ELR (cell line): ENCODE measurements at places on chromosomes 7 and 10.
A peak's percentile ranks its signal among the peaks of the same experiment; 100 is the strongest.

GRCh38 chr7:138864667-138865066 lies 66.7 kb upstream of the ATP6V0A4 start:
- peak; percentile 86 for DNase-seq

DNA sequence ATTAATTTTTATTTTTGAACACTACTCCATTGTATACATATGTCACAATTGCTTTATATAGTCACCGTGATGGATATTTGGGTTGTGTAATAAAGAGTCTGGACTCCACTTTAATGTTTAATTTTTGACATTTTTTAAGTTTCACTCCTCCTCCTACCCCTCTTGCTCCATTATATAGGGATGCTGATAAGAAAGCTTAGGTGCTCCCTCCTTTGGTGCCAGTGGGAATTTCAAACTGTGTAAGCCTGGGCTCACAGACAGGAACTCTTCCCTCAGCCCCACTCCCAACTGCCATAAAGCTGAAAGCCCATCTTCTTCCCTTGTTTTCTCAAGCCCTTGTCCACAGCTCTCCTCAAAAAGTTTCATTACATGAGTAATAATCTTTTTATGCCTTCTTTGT lies 47.6 kb downstream of the TWIST1 start:
- peak; percentile 57 for DNase-seq

GRCh38 chr7:125526958-125527357 lies 597.3 kb upstream of the POT1 start:
- no peak for DNase-seq

DNA sequence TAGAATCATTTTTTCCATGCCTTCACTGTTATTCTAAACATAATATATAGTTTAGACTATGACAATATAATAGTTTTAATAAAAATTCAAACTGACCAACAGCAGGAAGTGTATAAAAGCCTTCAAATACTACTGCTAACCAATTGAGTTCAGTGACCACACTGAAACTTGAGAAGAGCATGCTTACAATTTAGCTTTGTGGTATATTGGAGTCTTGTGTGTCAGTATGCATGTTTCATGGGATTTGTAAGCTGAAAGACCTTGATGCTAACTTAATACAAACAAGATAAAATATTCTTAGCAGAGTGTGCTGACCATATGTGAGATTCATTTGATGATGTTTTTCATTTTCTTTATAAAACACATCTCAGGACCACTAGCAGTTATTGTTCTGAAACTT lies 395.5 kb downstream of the SUGCT start:
- DNase-seq, result no peak

DNA sequence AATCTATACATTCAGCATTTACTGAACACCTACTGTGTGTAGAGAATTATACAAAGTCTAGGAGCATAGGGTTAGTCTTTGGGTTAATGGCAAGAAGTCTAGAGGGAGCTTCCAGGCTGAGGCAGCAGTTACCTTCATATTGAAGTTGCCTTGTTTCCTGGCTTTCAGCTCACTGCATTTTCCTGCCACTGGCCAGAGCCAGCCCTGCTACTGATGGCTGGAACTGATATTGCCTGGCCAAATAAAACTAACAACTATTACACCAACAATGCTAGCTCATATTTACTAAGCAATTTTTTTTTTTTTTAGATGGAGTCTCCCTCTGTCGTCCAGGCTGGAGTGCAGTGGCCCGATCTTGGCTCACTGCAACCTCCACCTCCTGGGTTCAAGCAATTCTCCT lies 165.7 kb upstream of the ITGB1 start:
- no peak for DNase-seq

GRCh38 chr7:133522501-133522900 lies 269.6 kb downstream of the EXOC4 start:
- DNase-seq, result no peak

DNA sequence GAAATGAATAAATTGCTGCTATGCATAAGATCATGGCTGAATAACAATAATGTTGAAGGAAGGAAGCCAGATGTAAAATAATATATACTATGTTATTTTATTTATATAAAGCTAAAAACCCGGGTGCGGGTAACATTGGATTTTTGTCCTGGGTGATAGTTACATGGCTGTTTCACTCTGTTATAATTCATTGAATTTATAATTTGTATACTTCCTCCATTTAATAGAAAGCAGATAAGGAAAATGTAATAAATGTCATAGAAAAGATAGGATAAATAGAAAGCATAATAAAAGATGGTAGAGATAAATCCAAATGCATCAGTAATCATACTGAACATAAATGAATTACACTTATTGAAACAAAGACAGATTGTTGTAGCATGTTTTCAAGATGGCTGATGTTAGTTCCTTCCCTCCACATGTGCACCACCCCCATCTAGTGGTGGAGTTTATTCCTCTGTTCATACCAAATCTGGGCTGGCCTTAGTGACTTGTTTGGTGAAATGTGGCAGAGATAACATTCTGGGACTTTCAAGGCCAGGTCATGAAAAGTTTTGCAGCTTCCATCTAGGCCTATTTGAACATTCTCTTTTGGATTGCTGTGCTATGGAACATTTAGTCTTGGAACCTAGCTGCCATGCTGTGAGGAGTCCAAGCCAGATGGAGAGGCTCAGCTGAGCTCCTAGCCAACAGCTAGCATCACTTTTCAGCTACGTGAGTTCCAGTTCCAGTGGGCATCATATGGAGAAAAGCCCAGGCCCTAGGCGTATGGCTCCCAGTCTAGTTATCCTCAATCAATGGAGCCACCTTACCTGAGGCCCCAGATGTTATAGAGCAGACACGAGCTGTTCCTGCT lies 46.9 kb downstream of the AHCYL2 start:
- peak; percentile 68 for DNase-seq

DNA sequence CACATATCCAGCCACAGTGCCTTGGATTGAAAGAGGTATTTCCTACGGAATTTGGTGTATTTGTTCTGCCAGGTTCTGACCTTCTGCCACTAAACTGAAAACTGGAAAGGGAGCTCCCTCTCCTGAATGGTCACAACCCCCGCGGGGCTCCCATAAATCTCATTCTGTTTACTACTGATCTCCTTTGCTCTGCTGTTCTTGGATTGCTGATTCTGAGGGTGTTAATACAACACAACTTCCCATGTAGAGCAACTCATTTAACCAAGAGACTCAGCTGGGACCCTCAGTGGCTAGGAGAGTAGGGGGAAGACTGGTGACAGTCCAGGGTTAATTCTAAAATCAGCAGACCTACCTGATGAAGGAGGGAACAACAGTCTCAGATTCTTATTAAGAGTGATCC lies 662.9 kb downstream of the INHBA start:
- DNase-seq, result no peak

DNA sequence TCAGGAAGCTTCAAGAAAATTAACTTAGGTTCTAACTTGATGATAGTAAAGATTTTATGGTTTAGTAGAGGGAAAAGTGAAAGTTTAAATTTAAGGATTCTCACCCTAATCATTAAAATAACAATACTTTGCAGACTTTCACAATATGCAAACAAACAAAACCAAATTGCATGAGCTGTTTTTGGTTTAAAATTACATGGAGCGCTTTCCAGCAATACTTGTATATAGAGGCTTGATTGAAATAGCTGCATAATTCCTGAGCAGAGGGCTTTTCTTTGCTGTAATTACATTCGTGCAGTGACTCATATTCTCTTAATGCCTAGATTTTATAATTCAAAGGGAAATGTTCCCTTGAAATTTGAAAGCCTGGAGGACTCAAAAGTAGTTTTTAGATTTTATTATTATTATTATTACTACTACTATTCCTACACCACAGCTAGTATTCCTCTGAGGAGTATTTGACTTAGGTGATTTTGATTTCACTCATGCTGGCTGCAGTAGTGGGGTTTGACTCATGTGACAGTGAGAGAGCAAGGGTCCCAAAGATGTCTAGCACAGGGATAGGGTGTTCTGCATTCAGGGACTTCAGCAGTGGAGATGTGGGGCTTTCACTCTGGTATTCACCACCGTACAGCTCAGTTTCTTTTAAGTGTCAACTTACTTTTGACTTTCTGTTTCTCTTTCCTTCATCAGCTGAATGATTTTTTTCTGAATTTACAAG lies 138.1 kb downstream of the ADAM22 start:
- DNase-seq, result no peak

DNA sequence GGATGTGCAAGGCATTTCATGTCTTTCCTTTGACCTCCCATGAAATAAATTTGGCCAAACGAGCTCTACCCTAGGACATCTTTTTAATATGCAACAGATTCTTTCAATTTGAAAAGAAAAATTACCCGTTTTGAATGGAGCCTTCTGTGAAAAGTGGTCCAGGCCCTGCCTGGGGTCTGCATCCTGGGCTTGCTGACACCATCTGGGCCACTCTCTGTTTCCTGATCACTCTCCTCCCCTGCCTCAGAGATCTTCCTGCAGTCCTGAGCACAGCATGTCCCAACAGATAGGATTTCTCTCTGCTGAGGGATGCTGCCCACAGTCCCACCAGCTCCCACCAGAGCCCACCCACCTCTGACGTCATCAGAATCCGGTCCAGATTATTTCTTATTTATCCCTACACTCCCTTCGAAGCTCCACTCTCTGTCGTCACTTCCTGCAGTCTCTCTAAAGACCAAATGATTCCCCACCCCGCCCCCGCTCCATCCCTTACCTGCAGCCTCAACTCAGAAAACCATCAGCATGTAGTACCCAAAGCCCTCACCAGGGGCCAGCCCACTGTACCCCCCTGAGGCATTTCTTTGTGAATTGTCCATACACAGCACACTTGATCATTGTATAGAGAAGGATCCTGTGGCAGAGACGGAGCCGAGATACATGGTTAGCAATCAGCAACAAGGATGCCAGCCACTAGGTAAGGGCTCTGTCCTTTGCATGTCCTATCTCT lies 192.1 kb upstream of the MGMT start:
- no peak for DNase-seq

DNA sequence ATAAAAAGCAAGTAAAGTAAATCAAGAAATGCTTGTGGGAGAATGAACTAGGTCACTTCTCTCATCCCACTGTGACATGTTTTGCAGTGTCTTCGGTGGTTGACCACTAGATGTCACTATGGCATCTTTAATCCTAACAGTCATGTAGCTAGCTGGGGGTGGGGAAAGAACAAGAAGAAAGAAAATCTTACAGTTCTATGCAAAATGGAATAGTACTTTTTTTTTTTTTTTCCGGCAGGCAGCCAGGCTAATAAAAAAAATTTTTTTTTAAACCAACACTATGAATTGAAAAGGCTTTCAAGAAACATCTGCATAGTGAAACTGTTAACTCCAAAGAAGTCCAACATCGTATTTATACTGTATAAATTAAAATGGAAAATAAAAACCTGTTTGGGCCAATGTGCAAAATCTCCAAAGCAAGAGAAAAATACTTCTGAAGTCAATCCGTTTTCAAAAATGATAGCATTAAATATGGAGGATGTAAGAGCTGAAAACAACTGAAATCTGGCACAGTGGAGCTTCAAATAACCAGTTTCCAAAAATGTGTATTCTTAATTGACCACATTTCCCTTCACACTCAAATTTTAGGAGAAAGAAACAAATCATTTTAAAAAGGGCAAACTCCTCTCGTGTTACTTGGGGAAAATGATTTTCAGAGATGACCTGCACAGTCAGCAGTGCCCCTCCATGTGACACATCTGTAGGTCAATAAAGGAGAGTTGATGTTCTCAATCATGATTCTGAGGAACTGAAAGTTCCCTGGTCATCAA lies 38.5 kb downstream of the CDK1 start:
- DNase-seq, result peak; percentile 82

- DNase-seq, result no peak
These were observed 30.7 kb upstream of the STOX1 start for GRCh38 chr10:68796605-68797004.
